Activated T-helper 2 cell treated with anti-CD3 and anti-CD28 coated beads, Interferon-gamma antibody, Interleukin-2, Interleukin-4, amounts not matched to agents 10 μg/mL and 5 μg/mL and 100 μg/mL, durations not matched to agents 14 hours and 24 hours and 36 hours (primary cell): ENCODE measurements at places on chromosomes 3 and 15. TPM values are rescaled to one million over a fixed set of nuclear protein-coding genes. Genes with fewer than 3 reads are reported as not detected.

DNA sequence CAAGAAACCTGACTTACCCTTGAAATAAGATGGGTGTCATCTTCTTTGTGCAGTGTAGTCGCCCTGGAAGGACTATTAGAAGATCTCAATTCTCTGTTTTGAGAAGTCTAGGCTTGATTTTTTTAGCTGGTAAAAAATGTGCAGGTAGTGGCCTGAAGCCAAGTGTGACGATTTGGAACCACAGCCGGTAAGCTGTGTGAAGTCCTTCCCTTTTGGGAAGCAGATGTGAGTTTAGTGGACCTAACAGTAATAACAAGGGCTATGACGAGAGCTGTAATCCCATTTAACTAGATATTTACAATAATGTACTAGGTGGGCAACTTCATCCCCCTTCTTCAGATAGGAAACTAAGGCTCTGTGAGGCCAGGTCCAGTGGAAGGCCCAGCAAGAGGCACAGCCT lies 81.7 kb upstream of the MYZAP start:
- DNase-seq: no peak

- no peak for DNase-seq
Measured at GRCh38 chr3:134721214-134721613, 70.4 kb upstream of the KY start.

GRCh38 chr15:61076598-61077170 lies 152.4 kb downstream of the RORA start:
- no peak for DNase-seq

- no peak for DNase-seq
Measured at GRCh38 chr3:192130534-192131132, 596.7 kb downstream of the FGF12 start.

The PAQR9 gene
- total RNA-seq: not detected in 2 replicates

GRCh38 chr3:128226795-128227395 lies 73.6 kb downstream of the EEFSEC start:
- DNase-seq: no peak

DNA sequence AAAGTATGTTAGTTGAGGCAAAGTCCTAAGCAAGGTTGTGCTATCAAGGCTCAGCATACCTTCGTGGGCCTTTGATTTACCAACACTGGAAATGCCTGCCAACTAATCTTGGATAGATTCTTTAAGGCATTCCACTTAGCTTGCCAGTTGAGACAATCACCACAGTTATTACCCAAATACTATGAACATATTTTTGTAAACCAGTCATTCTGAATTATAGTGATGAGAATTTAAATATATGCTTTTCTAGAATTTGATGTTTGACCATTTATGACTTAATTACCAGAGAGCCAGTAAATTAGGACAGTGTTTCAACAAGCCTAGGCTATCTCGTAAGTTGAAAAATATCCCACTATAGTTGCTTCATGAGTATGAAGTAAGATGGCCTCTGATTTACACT lies 15.5 kb downstream of the TRIM59 start:
- no peak for DNase-seq

DNA sequence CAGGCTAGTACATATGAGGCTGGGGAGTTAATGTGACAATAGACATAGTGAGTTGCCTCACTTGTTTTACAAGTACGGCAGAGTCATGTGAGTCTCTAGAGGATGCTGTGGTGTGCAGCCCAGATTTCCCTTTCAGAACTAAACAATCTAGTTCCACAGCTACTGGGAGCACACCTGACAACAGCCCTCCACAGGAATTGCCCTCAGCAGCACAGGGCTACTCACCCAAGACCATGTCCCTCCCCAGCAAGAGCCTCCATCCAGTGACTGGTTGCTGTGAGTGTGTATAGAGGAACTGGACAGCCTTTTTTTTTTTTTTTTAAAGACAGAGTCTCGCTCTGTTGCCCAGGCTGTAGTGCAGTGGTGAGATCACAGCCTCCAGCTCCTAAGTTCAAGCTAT lies 40.2 kb upstream of the UBE2E2 start:
- no peak for DNase-seq

GRCh38 chr3:55190331-55190730 lies 262.5 kb upstream of the LRTM1 start:
- no peak for DNase-seq

- no peak for DNase-seq
Measured at GRCh38 chr3:70982700-70983140, 600.8 kb downstream of the FOXP1 start.

DNA sequence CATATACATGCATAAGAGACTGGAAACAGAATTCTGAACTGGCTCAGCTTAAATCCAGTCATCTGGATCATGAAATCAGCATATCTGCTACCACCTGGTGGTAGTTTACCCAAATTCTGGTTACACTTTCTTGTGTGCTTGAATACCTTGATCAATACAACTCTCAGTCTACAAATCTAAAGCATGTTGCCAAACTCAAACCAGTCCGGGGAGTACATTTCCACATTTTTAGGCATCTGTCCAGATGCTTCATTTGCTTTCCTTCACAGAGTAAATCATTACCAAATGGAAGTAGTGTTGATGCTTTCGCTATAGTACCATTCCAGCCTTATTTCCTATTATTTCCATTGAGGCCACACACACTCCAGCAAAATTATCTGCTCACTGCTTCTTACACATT lies 126.4 kb downstream of the P2RY1 start:
- DNase-seq: no peak

The MBNL1 gene
- total RNA-seq: 230 and 244 TPM in 2 replicates

The CHRFAM7A gene
- 2.1 TPM in 1 of 2 replicates, not detected in the other for total RNA-seq

The TAMM41 gene
- 28.4 and 30.6 TPM in 2 replicates for total RNA-seq
